Stimulated activated effector memory CD8-positive, alpha-beta T cell treated with anti-CD3 and anti-CD28 coated beads, Interleukin-12 subunit alpha, Interleukin-12 subunit beta, amount 100 ng/mL, for 72 hours (primary cell): ENCODE measurements at places on chromosomes 5 and 9.

DNA sequence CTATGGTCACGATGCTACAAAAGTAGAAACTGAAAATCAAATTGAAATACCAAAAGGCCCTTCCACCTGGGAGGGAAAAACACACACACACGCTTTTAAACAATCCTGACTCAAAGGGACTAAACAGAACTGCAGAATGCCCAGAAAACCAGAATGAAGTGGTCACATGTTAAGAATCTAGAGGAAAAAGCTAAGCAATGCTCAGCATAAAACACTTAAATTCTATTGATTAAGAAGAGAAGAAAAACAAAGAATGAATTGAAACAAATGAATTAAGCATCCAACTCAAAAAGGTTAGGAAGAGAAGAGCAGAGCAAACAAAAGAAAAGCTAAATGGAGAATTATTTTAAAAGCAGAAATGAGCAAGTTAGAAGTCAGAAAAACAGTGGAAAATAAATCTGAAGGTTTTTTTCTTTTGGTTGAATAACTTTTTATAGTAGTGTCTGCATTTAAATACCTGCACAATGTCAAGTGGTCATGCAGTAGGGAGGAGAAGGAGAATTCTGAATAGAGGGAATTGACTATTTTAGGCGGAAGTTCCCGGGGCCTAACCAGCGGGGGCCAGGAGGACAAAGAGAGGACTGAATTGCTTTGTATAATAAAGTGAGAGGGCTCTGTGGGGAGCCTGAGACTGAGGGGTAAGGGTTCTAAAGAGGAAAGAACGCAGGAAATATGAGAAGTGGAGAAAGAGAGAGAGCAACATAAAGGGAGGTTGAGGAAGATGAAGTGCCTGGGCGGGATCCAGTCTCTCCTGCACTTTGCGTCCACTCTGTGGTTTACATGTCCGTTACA, 146.8 kb downstream of the ATPSCKMT start:
- DNase-seq, result no peak

DNA sequence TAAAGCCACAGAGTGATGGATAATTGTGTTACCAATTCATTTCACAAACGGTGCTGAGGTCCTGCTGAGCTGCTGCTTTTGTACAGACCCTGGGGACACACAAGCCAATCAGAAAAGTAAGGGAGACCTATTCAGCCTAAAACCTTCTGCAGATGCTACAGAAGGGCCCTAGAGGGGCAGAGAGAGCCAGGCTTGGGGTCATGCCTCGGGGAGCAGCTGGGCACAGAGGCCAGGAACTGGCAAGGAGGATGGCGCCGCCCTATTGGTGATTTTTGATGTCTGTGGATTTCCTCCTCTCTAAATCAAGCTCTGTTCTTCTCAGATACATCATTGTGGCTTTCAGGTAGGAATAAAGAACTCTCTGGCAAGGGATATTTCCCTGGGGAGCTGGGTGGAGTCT, 181.9 kb downstream of the ZNF462 start:
- no peak for DNase-seq

GRCh38 chr5:107149243-107150005, 521.3 kb downstream of the EFNA5 start:
- no peak for DNase-seq

- no peak for DNase-seq
Measured at GRCh38 chr9:114518599-114519022, 13.3 kb upstream of the WHRN start.

GRCh38 chr5:38780945-38781344, 64.9 kb upstream of the OSMR start:
- DNase-seq, result no peak
